ENCODE measurements at places on chromosomes 11 and 22. TPM values are rescaled to one million over a fixed set of nuclear protein-coding genes. Genes with fewer than 3 reads are reported as not detected.

GRCh38 chr22:19961201-19961580 is 19.6 kb upstream of the TXNRD2 start:
- DNase-seq: no peak

GRCh38 chr11:30859669-30860068 is 273.5 kb upstream of the MPPED2 start:
- no peak for DNase-seq

GRCh38 chr22:36102995-36103394 is 57.6 kb downstream of the APOL3 start:
- no peak for DNase-seq

GRCh38 chr22:47565607-47566006 is 803.2 kb downstream of the TBC1D22A start:
- DNase-seq: no peak

- DNase-seq: no peak
Measured at GRCh38 chr22:46672731-46673130, 52.5 kb downstream of the GRAMD4 start.

- DNase-seq: no peak
Measured at GRCh38 chr11:123704341-123704740, 37.1 kb downstream of the ZNF202 start.

- no peak for DNase-seq
Measured at GRCh38 chr22:28147401-28147800, 228.3 kb upstream of the PITPNB start.

DNA sequence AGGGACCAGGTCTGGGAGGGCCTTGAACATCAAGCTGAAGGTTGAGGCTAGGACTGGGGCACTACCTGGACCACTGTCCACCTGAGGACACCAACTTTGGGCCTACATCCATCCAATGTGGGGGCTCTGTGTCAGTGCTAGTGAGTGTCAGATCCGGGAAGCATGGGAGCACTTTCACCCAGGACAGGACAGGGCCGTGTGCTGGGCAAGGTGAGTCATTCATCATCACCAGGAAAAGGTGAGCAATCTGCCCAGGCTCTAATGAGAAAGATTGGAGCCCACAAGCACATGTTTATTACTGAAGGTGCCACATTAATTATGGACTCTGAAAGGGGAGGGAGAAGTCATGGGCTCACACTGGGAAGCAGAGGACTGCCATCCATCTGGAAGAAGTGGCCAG is 39.7 kb upstream of the DRD2 start:
- DNase-seq: no peak

DNA sequence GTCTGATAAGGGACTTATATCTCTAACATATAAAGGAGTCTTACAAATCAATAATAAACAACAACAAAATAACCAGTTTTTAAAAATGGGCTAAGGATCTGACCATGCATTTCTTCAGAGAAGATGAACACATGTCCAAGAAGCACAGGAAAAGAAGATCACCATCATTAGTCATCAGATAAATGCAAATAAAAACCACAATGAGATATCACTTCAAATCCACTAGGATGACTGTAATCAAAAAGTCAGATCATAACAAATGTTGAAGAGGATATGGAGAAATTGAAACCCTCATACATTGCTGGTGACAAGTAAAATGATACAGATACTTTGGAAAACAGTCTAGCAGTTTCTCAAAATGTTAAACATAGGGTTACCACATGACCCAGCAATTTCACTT is 61.2 kb upstream of the MYOD1 start:
- no peak for DNase-seq

GRCh38 chr11:57903441-57904123 is 120.1 kb upstream of the OR9Q1 start:
- DNase-seq: no peak

- DNase-seq: peak; percentile 62
Measured at GRCh38 chr11:72482211-72482812, 48.0 kb upstream of the CLPB start.

DNA sequence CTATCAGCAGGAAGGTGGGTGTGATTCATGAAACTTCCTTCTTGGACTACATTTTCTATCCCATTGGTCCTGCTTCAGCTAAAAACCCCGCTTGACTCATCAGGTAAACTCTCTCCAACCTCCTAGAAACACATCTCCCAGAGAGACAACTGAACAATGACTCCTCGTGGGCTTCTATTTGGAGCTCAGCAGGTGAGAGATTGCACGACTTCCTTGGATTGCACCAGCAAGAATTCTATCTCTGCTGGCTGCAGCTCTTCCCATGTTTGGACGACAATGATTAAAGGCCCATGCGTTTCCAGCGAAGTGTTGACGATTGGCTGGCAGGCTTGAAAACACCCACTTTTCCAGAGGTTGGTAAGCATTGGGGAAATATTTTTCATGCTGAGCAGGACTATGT is 216.1 kb upstream of the NTM start:
- no peak for DNase-seq

- no peak for DNase-seq
Measured at GRCh38 chr11:116211147-116211546, 561.6 kb downstream of the BUD13 start.

GRCh38 chr22:24106385-24107381 is 74.6 kb upstream of the SUSD2 start:
- peak; percentile 34 for DNase-seq

DNA sequence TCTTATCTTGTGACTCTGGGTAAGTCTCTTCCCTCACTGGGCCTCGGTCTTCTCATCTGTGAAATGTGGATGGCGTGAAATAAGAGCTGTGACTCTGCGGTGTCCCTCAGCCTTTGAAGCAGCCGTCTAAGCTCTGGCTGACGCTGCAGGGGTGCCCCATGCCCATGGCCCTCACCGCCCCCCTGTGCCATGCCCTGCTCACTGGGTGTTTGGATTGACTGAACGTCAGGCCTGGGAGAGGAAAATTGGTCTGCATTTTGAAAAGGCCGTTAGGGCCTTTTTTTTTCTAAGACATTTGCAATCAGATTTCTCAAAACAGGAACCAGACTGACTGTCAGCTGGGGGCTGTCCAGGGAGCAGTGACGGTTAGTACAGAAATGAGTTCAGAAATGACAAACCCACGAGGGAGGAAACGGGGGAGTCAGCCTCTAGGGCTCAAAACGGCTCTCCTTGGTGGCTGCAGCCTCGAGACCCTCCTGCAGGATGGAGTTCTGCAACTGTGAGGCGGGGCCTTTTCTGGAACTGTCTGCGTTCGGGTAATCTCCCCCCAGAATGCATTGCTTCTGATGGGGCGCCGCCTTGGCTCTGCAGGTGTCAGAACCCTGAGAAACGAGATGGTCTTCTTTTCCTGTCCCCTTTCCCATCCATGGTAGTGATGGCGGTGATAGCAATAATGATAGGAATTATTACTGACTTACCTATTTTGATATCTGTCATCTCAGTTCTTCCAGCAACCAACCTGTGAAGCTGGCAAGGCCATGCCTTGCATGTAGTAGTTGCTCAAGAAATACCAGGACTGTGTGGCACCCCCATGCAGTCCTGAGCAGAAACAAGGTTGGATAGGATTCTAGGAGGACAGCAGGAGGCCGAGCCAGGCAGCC is 2.0 kb downstream of the GRK2 start:
- DNase-seq: peak; percentile 77

GRCh38 chr11:40241524-40242051 is 1217.9 kb downstream of the LRRC4C start:
- no peak for DNase-seq

- DNase-seq: no peak
Measured at GRCh38 chr11:97687111-97687510, 1297.3 kb downstream of the JRKL start.

- no peak for DNase-seq
Measured at GRCh38 chr11:65236194-65237059, 25.3 kb upstream of the POLA2 start.

DNA sequence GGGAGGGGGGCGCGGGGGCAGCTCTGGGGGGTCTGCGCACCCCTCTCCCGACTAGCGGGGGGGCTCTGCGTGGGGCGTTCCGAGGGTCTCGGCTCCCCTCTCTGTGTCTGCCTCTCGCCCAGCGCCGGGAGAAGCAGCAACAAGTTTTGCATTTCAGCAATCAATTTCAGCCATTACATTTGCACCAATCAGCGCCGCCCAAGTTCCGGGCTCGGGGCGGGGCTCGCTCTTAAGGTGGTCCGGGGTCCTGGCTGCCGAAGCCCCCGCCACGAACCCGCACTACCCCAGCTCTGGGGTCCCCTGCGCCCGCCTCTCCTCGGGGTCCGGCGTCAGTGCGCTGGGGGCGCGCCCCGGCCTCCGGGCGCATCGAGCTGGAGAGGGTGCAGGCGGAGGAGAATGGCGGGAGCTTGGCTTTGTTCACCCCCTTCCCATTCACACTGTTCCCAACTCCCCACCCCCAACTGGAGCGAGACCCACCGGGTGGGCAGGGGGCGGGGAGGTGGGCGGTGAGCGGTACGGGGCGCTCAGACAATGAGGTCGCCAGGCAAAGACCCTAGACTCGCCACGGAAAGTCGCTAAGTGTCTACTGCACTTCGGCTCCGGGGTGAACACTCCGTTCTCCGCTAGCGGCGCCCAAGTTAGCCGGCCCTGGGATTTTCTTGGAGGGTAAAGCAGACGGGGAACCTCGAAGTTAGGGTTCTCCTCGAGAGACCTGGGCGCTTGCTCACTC is at the start of gene MN1:
TSS of gene MN1 (minus strand) at position 141 of the 730 bp plus-strand sequence. CDS start 1,213 bp downstream, outside the sequence.
- DNase-seq: peak; percentile 18

GRCh38 chr11:2194877-2195755 is 23.5 kb upstream of the TH start:
- DNase-seq: peak; percentile 53

GRCh38 chr11:65864706-65865471 is 4.7 kb downstream of the MUS81 start:
- DNase-seq: no peak

DNA sequence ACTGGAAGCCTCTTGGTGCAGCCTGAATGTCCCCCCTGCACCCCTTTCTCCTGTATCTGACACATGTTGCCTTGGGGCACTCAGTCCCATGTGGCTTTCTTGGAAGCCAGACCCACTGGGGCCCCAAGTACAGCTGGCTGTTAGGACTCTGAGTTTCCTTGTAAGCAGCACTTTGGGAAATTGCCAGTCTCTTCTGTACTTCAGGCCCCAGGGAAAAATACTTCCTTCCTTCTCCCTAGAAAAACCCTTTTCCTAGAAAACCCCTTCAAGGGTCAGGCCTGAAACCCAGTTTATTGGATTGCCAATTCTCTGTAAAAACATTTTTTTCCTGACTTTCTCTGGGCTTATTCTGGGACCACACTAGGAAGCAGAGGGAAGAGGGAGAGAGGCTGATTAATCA is 360.3 kb downstream of the TENM4 start:
- DNase-seq: no peak

DNA sequence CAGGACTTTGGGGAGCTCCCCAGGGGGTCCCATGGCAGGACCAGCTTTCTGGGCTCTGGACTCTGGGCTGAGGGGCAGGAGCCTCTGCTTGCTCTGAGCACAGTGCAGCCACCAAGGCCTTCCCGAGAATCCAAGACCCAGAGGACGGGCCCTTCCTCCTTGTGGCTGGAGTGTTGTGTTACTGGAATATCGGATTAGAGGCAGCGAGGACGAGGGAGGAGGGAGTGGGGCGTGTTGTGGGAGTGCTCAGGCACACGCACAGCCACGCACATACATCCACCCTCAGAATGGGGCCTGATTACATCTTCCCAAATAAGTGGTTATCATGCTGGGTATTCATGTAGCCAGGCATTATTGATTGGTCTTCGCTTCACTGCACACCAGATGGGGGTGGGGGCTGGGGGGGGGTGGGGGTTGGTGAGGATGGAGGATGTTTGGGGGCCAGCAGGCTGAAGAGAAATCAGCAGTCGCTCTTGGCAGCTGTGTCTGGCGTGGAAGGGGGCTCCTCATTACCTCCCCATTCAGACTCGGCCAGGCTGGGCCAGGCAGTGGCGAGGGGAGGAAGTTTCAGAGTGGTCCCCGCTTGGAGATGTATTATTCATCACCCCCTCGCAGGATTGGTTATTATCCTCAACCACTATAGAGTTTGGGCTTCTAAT is 120.9 kb downstream of the ST3GAL4 start:
- DNase-seq: no peak

GRCh38 chr22:38843657-38844314 is at the start of gene NPTXR:
NPTXR (minus strand) TSS chr22:38844028.
- DNase-seq: peak; percentile 33

- peak; percentile 78 for DNase-seq
Measured at GRCh38 chr22:37163575-37164504, 14.1 kb upstream of the IL2RB start.

DNA sequence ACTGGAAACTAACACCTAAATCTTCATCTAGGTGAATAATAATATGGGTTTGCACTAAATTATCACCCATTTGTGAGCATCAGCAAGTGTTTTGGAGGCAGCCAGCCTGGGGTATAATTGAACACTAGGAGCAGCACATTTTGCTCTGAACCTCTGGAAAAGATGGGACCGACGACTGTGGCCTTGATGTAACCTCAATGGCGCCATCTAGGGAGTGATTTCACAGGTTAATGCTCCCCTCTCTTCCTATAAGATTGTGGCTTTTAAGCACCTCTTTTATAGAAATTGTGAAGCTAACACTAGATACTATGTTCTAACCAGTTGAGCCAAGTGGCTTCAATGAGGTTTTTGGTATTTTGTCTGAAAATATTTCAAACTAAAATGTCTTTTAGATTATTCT is 203.7 kb downstream of the NELL1 start:
- DNase-seq: no peak

- no peak for DNase-seq
Measured at GRCh38 chr11:118898400-118899295, 15.0 kb downstream of the CXCR5 start.

GRCh38 chr11:68927280-68928135 is 23.8 kb downstream of the IGHMBP2 start:
- no peak for DNase-seq

DNA sequence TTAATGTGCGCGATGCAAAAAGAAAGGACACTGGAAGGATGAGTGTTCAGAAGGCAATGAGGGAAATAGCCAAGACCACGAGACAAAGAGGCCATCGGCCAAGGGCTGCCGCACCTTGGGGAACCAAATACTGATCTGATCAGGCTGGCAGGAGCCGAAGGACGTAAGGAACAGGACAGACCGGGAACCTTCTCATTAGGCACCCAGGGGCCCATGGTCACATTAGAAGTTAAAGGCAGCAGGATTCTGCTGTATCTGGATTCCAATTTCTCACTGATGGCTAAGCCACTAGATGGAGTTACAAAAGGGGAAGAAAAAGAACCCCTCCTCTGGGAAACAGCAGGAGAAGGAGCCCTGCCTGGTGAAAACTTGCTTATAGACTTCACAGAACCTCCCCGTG is 28.8 kb upstream of the CPT1A start:
- no peak for DNase-seq

The GGT5 gene
- not detected for total RNA-seq

The PRSS23 gene
- 4.0 TPM for total RNA-seq

The PDXP gene
- 19.1 TPM for total RNA-seq

The DGCR6 gene
- 1.8 TPM for total RNA-seq

The SMIM35 gene
- 0.55 TPM for total RNA-seq

The MS4A10 gene
- not detected for total RNA-seq

The MS4A6E gene
- total RNA-seq: not detected

The TEAD1 gene
- 0.98 TPM for total RNA-seq

The ARFGAP2 gene
- total RNA-seq: 82.0 TPM

The OR51E2 gene
- total RNA-seq: not detected

The FAM111B gene
- 47.2 TPM for total RNA-seq

The RASL10A gene
- 0.38 TPM for total RNA-seq

Data from activated CD4-positive, alpha-beta memory T cell treated with anti-CD3 and anti-CD28 coated beads, Interleukin-2, amount 10 ng/mL, durations not matched to agents 7 days and 5 days (primary cell).